Hippocampal formation (tissue), 2 donors: ENCODE measurements at places on chromosomes 2 and 18.

- no peak for DNase-seq
Observed at GRCh38 chr2:177183860-177184259, 28.7 kb upstream of the HNRNPA3 start.

GRCh38 chr2:72000110-72000509, 147.6 kb downstream of the CYP26B1 start:
- no peak for DNase-seq

DNA sequence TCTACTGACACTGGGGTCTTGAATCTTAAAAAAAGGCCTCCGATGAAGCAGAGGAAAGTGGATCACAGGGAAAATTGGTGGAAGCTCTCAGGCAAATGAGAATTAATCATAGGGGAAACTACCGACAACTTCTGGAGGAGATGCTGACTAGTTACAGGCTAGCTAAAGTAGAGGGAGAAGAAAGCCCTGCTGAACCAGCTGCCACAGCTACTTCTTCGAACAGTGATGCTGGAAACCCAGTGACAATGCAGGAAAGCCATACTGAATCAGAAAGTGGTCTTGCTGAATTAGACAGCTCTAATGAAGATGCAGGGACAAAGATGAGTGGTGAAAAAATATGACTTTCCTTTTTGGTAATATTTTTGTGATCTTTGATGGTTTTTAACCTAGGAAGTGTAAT, 44.9 kb upstream of the SLC3A1 start:
- DNase-seq = no peak

DNA sequence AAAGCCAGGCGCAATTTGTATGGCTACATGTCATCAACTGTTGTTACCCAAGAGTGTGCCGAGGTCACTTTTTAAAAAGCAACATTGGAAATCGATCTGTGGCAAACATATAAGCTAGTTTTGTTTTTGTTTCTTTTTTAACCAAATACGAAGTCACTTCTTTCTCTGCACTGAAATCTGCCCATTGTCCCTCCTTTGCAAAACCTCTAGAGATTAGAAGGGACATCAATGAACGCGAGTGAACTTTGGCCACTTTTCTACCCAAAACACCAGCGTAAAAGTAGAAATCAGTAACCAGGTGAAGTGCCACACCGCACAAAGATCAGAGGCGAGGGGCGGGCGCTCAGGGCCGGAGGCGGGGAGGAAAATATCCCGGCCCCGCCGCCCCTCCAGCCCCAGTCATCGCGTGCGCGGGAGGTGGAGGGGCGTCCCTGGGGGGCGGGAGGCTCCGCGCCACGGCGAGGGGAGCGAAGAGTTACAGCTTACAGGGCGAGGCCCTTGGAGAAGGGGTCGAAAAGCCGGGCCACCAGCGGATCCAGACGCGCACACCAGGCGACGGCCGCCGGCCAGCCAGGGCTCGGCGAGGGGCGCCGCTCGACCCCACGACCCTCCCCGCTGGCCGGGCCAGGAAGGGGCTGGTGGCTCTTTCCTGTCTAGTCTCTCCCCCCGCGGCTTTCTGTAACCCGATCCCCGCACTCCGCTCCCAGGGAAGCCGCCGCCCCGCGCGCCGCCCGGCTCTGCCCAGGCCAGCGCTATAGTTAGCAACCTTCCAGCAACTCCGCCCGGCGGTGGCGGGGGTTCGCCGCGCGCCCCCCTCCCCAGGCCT, 993 bp downstream of the RBMS1 start:
- DNase-seq = no peak

DNA sequence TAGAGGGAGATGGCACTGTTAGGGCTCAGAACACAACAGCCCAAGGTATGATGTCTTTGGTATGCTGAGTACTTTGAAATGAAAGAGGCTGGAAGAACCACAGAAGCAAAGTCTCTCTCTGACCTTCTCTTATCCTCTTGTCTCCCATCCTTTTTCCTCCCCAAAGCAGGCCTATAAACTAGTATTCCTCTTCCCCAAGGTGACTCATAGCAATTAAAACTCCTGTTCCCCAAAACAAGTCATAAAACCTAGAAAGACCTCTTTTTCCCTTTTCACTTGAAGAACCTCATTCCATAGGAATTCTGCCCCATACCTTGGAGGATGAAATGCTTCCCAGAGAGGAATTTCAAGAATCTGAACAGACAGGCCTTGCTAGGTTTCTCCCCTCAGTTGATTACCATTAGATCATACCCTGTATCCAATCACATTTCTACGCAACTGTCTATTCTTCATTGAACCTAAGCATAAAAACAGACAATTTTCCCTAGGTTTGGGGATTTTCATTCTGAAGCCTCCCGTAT, 25.7 kb downstream of the MDH1 start:
- no peak for DNase-seq

GRCh38 chr18:32919799-32920198, 147.0 kb upstream of the KLHL14 start:
- no peak for DNase-seq

DNA sequence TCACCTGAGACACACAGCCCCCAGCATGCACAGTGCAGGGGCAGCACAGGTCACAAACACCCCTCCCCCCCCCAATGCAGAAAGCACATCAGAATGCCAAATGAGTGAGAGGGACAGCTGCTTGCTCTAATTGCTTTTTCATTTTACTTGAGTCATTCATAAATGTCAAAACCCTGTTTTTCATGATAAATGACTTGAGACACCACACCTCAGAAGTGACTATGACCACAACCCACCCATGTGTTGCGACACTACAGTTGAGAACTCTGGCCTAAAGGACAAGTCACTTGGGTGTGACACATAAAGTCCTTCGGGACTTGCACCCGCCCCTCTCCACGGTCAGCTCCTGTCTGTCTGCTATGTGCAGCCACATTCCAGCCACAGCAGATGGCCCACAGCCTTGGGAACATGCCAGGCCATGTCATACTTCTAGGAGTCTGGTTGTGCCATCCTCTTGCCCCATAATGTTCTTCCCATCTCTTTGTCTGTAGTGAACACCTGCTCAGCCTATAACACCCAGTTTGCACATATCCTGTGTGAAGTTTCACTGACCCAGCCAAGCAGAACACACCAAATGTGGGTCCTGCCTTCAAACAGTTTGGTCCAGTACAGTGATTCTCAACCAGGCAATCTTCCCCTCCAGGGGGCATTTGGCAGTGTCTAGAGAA, 30.2 kb upstream of the RIOK3 start:
- DNase-seq = no peak

DNA sequence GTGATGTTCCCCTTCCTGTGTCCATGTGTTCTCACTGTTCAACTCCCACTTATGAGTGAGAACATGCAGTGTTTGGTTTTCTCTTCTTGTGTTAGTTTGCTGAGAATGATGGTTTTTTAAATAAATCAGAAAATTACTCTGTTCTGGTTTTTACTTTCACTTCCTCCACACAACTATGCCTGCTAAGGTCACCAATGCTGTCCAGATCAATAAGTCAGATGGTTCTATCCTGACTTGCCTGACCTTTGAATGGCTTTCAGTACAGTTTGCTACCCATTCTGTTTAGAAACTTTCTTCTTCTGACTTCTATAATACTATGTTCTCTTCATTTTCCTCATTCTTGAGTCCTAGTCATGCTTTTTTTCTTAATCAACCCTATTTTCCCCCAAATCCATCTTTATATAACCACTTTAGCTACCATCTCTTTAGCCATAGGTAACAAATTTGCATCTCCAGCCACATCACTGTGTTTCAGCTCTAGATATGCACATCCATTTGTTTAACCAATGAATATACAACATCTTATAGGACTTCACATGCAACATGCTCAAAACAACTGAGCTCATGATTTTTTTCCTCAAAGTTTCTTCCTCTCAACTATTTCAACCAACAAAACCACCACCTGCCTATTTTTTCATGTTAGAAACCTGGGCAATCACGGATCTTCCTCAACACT, 58.8 kb upstream of the SLC38A11 start:
- no peak for DNase-seq

- no peak for DNase-seq
Observed at GRCh38 chr2:100460904-100461530, 9.3 kb upstream of the NMS start.

- DNase-seq = no peak
Observed at GRCh38 chr2:228409493-228409892, 228.0 kb upstream of the SPHKAP start.

DNA sequence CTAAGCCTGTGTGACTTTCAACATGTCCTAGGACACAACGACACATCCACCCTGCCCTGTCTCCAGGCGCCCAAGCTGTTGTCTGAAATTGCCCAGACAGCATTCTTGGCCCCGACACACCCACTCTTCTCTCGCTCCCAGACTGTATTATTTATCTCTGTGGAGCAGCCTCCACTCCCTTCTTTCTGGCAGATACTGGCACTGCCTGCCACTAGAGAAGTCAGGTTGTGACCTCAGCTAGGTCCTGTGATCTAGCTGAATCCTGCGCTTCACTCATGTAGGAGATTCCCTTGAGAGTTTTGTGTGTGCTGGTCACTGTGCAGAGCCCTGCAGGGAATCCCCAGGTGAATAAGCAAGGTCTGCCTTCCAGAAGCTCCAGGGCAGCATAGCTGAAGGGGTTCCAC, 77.1 kb upstream of the TNP1 start:
- DNase-seq = no peak

GRCh38 chr2:3642521-3643215, 15.3 kb upstream of the ALLC start:
- DNase-seq = no peak
